ENCODE measurements at places on chromosomes 5 and 9.

DNA sequence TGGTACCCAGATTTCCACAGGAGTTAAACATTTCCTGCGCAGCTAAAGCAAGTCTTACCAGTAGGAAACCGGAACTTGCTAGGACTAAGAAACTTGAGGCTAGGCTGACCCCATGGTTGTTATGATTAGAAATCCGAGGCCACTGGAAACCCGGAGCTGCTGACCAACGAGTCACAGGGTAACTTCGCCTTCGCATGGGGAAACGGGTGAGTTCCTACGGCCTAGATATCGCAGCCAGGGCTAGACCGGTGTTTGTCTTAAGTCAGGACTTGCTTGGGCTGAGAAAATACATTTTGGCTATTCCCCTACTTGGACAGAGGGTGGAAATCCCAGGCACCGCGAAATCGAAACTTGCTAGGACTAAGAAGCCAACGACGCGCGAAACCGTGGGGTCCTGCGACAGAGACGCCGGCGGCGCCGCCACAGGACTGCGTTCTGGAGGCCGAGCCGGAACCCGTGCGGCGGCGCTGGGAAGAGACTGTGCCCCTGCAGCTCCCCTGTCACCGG is 1.6 kb upstream of the ANXA2R start:
- no peak for DNase-seq

- DNase-seq, result no peak
These were observed 1.6 kb upstream of the GALT start for GRCh38 chr9:34644766-34645314.

DNA sequence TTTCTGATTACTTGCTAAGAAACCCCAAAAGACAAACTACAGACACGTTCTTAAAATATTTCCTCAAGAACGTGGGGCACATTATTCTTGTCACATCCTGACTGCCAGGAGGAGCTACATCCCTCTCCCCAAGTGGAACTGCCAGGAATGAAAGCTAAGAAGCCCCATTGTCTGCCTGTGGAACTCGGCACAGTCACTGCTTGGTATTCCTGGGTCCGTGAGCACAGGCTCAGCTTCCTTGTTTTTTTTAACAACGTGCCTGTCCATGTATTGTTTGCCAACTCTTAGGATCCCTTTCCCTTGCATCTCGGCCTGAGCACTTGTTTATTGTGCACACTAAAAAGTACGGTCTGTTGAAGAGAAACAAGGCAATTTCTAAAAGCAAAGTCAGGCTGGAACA is 47.0 kb upstream of the SELENOP start:
- no peak for DNase-seq

GRCh38 chr5:79976759-79977515 is 14.1 kb downstream of the MTX3 start:
- DNase-seq, result no peak
